NCI-H1694 (cell line): ENCODE measurements at places on chromosomes 6 and 20.

GRCh38 chr20:1628621-1629020 lies 8.8 kb upstream of the SIRPB1 start:
- DNase-seq: no peak

DNA sequence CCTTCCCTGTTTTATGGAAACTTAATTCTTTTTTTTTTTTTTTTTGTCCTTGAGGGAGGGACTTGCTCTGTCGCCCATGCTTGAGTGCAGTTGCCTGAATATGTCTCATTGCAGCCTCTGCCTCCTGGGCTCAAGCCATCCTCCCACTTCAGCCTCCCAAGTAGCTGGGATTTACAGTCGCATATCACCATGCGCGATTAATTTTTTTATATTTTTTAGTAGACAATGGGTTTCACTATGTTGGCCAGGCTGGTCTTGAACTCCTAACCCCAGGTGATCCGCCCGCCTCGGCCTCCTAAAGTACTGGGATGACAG lies 654 bp downstream of the TMEM14C start:
- no peak for DNase-seq

DNA sequence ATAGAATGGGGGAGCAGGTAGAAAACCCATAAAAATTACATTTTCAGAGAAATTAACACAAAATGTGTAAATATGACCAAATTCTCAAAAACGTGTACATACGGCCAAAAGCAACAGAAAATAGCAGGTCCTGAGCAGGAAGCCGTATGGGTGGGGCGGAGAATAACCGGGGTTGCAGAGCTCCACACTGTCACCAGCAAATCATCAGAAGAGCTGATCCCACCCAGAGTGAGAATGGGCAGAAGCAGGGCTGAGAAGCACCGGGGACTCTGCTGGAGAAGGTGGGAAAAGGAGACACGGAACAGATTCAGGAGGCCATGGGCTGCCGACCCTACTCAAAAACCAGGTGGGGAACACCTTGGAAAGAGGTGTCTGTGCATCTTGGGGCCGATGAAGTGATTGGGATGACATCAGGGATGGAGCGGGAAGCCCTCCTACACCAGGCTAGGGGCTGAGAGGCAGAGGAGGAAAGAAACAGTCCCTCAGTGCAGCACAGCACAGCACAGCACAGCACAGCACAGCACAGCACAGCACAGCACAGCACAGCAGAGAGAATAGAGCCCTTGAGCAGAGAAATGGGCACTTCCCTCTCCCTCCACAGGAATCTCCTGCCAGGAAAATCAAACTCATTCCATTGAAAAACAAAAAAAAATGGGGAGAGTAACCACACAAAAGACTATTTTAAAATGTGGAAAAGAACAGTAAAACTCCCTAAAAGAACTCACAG lies 22.3 kb downstream of the STX7 start:
- DNase-seq: no peak

DNA sequence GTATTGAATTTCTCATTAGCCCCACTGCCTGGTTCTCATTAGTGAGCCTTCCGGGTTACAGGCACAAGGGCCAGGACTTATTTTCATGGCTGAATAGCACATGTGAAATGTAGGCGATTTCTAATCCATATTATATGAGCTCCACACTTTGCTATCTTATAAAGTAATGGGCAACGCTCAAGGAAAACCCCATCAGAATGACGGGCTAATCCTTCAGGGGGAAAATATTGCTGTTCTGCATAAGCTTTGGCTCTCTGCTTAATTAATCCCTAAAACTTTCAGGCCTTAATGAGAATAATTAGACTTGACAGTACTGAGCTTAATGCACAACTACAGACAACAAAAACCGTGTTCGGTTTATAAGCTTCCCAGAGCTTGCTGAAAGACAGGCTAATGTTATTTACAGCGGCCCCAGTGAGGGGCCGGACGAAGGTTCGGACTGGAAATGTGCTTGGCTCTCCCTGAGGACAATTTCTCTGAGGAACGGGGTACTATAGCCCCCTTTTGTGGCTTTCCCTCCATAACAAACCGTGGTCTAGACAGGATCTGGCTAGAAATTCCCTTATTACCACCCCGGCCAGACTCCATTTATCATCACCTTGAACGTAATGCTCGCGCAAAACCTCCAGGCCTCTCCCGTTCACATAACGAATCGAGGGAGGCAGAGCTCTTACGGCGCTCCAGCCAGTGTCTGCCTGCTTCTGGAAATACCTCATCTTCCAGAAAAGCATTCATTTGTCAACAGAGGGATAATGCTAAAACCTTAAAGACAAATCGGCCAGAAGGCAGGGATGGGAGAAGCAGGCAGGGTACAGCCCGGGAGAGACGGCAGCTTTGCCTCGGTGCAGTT lies 164.5 kb downstream of the CD83 start:
- DNase-seq: no peak

- no peak for DNase-seq
Observed at GRCh38 chr6:41503827-41504465, 42.2 kb upstream of the FOXP4 start.

- DNase-seq: peak; percentile 21
Observed at GRCh38 chr20:47784599-47785310, 526 bp downstream of the SULF2 start.

- no peak for DNase-seq
Observed at GRCh38 chr6:169667716-169668115, 34.1 kb downstream of the WDR27 start.

DNA sequence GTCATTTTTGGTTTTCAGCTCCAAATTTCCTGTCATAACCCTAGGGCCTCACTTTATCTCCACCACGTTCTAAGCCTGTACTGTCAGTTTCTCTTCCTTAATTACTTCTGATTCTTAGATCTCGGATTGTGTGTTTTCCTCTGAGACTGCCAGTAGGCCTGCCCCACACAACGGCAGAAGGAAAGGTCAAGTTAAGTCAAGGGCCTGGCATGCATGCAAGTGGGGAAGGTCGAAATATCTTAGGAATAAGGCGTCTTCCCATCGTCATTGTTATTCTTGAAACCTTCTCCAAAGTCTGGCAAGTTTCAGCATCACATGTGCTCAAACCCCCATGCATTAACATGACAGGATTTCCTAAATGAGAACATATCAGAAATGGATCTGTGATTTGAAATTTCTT lies 203.5 kb upstream of the TSHZ2 start:
- DNase-seq: no peak

- DNase-seq: no peak
Observed at GRCh38 chr6:45803071-45803470, 212.6 kb downstream of the CLIC5 start.

- no peak for DNase-seq
Observed at GRCh38 chr6:87214831-87215230, 59.5 kb downstream of the ZNF292 start.

GRCh38 chr20:1945134-1945618 lies 48.7 kb downstream of the PDYN start:
- DNase-seq: no peak

GRCh38 chr6:20687494-20687893 lies 153.2 kb downstream of the CDKAL1 start:
- DNase-seq: peak; percentile 41

DNA sequence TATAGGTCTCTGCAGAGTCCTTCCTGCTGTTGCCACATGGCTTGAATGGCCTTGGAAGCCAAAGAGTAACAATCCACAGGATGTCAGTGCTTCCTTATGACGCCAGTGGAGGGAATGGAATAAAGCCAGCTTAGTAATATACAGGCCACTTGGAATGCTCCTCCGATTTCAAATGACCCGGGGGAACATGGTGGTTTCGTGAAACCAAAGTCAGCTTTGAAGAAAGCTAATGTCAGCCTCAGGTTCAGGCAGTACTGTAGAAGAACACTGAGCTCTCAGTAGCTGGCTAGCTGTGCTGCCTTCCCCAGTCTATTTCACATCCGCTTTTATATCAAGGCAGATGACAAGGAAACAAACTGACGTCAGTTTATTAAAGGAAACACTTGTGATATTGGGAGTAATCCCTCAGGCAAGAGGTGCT lies 189.1 kb downstream of the DTNBP1 start:
- no peak for DNase-seq

DNA sequence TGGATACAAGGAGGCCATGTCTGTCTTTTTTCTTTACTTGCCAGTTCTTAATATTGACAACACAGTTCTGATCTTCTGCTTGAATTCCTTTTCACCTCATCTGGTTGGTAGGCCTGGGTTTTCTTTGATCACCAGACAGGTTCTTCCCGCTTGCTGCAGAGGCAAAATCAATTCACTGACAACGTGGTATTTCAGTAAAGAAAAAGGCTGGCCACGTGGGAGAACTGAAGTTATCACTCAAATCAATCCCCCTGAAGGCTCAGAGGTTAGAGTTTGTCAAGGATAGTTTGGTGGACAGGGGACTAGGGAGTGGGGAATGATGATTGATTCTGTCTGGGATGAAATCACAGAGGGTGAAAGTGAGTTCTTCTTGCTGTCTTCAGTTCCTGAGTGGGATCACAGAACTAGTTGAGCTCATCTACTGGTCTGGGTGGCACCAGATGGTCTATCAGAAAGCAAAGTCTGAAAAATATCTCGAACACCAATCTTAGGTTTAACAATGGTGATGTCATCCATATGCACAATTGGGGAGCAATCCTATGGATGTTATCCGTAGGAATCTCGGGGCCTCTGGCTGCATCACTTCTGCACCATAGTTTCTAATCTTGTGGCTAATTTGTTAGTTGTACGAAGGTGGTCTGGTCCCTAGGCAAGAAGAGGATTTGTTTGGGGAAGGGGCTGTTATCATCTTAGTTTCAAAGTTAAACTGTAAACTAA lies 37.3 kb upstream of the OLIG3 start:
- no peak for DNase-seq

DNA sequence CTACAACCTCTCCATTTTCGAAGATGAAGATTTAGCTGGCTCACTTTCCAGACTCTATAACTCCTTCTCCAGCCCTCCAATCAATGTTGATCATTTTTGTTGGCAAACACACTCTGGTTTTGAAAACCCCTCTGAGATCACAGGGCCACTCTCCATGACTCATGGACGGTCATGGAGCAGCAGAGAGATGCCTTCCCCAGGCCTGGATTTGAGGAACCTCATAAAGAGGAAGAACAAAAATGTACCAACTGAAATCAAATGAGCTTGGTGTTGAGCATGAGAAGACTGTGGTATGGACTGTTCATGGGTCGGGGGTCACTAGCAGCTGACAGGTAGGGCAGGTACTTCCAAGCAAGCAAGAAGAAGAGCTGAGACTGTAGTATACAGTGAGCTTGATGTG lies 112.8 kb upstream of the INSM1 start:
- DNase-seq: no peak

DNA sequence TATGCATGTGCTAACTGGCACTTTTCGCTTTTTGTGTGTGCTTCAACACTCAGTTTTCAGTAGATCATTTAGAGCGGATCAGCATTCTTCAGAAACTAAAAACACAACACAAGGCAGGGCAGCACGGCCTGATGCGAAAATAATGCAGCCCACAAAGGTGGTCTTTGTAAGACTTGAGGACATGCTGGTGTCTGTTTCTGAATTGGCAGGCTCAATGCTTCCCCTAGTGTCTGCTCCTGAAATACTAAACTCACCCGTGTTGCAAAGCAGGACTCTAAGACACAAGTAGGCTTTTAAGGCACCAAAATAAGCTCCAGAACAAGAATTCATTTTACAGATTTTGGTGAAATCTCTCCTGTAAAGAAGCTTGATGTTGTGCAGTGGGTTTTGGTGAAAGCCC lies 676.5 kb downstream of the TENT5A start:
- DNase-seq: no peak

DNA sequence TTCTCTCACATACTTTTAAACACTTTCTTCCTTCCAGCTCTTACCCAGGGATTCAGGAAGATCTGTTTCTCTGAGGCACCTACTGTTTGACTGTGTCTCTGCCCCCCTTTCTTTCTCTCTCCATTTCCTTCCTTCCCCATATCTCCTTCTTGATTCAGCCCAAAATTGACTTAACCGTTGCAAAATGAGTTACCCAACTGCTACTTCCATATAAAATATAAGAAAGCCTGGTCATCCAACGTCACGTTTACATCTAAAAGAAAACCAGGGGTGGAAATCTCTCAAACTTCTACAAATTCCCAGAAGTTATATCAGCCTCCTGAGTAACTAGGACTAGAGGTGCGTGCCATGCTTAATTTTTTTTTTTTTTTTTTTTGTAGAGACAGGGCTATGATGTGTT lies 95.2 kb upstream of the INSM1 start:
- no peak for DNase-seq

DNA sequence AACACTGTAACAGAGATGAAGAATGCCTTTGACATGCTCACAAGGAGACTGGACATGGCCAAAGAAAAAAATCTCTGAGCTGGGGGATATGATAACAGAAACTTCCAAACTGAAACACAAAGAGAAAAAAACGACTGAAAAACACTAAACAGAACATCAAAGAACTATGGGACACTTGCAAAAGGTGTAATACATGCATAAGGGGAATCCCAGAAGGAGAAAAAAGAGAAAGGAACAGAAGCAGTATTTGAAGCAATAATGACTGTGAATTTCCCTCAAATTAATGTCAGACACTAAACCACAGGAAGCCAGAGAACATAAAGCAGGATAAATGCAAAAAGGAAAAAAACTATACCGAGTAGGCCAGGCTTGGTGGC lies 117.4 kb upstream of the ARID1B start:
- DNase-seq: no peak

GRCh38 chr20:35648836-35649235 lies 15.9 kb downstream of the CPNE1 start:
- DNase-seq: no peak

DNA sequence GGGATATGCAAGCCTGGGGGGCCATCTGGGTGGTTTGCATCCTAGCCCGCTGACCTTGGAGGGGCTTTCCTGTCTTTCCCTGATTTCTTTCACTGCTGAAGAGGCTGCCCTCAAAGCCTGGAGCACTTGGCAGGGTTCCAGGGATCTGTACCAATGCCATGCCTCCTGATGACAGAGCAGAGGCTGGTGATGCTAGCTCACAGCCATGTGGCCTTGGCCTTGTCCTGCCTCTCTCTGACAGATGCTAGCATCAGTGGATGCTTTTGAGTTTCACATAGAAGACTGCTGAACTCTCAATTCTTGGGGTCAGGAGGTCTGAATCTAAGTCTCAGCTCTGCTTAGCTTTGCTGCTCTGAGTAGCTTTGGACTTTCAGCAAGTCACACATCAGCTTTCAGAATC lies 21.9 kb upstream of the RREB1 start:
- peak; percentile 90 for DNase-seq

GRCh38 chr20:38301309-38301708 lies 2.6 kb upstream of the BPI start:
- DNase-seq: no peak

- DNase-seq: no peak
Observed at GRCh38 chr6:42165016-42165415, 8.1 kb upstream of the GUCA1A start.

GRCh38 chr20:3935956-3936340 lies 46.8 kb downstream of the PANK2 start:
- DNase-seq: no peak

- no peak for DNase-seq
Observed at GRCh38 chr20:36462440-36463211, 78.7 kb upstream of the MYL9 start.

DNA sequence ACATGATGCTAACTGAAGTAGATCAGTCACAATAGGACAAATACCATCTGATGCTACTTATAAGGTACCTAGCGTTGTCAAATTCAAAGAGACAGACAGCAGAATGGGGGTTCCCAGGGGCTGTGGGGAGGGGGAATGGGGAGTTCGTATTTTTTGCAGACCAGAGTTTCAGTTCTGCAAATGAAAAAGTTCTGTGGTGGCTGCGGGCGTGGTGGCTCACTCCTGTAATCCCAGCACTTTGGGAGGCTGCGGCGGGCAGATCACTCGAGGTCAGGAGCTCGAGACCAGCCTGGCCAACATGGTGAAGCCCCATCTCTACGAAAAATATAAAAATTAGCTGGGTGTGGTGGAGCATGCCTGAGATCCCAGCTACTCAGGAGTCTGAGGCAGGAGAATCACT lies 68.1 kb downstream of the SLC22A23 start:
- DNase-seq: no peak

- no peak for DNase-seq
Observed at GRCh38 chr20:50528804-50529351, 18.7 kb downstream of the PTPN1 start.
